Psoas muscle (tissue), 8 donors: ENCODE measurements at places on chromosomes 2 and 18. TPM values are rescaled to one million over a fixed set of nuclear protein-coding genes. Genes with fewer than 3 reads are reported as not detected.

ICOS gene
- not detected for polyA plus RNA-seq

SGO2 gene
- 1.1 TPM for polyA plus RNA-seq

FBXO36 gene
- 0.60 TPM for polyA plus RNA-seq

BOLL gene
- 2.9 TPM for polyA plus RNA-seq

ADD2 gene
- polyA plus RNA-seq = 0.79 TPM

VAMP8 gene
- 23.2 TPM for polyA plus RNA-seq

DNMT3A gene
- 8.4 TPM for polyA plus RNA-seq

TMEM163 gene
- 0.17 TPM for polyA plus RNA-seq

VWC2L gene
- not detected for polyA plus RNA-seq

KCNJ3 gene
- 0.04 TPM for polyA plus RNA-seq

SAG gene
- not detected for polyA plus RNA-seq

CENPA gene
- polyA plus RNA-seq = 0.12 TPM

DSG4 gene
- not detected for polyA plus RNA-seq

LYPD1 gene
- polyA plus RNA-seq = not detected
